ENCODE measurements at places on chromosomes 4 and X.

DNA sequence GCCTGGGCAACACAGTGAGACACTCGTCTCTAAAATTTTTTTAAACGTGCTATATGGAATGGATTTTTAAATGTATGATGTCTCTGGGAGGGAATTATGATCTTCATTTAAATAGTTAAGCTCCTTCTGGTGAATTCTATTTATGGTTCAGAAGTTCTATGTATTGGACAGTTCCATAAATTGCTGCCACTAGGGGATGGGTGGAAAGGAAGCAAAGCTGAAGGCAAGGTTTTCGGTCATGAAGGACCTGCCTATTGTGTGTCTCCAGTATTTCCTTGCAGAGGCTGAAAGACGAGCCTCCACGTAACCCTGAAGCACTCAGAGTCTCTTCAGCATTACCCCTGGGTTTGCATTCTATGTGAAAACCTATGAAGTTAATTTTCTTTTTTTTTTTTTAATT lies 451.5 kb upstream of the FAT1 start:
- no peak for DNase-seq

DNA sequence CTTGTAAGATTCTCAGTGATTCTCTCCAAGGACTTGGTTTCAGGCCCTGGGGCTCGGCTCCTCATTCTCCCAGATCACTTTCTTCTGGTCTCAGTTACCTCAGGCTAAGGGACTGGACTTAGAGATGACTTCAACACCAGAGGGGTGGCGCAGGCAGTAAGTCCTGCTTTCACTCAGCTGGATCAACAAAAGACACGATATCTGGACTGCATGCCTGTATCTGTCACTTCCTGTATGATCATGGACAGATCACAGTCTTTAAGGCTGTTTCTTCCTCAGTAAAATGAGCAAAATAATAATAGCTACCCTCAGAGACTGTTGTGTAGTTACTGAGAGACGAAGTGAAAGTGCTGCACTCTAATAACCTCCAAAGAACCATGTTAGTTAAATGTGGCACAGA lies 19.5 kb upstream of the CXCR3 start:
- DNase-seq: no peak

DNA sequence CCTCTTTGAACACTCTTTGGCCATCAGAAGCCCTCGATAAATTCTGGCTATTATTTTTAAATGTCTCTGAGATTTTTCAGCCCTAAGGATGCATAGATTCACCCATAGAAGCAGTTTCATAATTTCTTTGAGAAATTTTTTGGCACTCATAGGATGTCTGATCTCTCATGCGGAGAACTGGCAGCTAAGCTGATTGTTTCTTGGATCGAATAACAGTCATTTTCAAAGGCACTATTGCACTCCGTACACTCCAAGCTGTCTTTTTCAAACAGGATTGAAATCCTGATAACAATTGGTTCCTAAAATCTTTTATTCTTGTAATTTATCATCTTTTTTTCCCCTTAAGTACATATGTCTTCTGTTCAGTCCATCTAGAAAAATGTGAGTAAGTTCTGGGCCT lies 411.9 kb downstream of the SPOCK3 start:
- DNase-seq: no peak

GRCh38 chr4:38837849-38838248 lies 18.8 kb downstream of the TLR6 start:
- DNase-seq: no peak

Measured in stimulated activated CD8-positive, alpha-beta memory T cell treated with anti-CD3 and anti-CD28 coated beads, Interleukin-15, amount 100 ng/mL, for 24 hours (primary cell).